ENCODE measurements at places on chromosomes 7 and 10. TPM values are rescaled to one million over a fixed set of nuclear protein-coding genes. Genes with fewer than 3 reads are reported as not detected.

The EPDR1 gene
- 16.6 TPM for total RNA-seq

The GRM8 gene
- total RNA-seq: 0.86 TPM

The BMI1 gene
- 41.7 TPM for total RNA-seq

The MSMB gene
- total RNA-seq: not detected

The SPDYE16 gene
- not detected for total RNA-seq

The SEMA3C gene
- total RNA-seq: 77.5 TPM

The ASAH2B gene
- 3.0 TPM for total RNA-seq

The LIPM gene
- total RNA-seq: not detected

The POT1 gene
- 27.5 TPM for total RNA-seq

The ADAM12 gene
- total RNA-seq: 45.6 TPM

The CNTNAP2 gene
- total RNA-seq: 1.4 TPM

The STAMBPL1 gene
- 4.5 TPM for total RNA-seq

DNA sequence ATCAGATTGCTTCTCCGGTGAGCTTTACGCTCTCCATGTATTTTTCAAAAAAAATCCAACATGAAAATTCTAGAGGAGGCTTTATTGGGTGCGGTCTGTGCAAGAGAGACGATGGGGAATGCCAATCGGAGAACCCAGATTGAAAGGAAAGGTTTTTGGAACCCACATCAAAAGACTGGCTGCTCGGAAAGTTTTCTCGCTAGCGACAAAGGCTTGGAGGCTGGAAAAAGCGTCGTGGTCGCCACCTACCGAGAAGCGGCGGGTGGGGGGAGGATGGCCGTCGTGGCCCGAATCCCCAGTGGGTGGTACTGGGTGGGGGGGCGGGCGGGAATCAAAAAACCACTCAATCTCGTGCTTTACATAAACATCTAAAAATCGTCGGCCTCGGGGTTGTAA lies 1.1 kb upstream of the GTF2I start:
- no peak for DNase-seq

DNA sequence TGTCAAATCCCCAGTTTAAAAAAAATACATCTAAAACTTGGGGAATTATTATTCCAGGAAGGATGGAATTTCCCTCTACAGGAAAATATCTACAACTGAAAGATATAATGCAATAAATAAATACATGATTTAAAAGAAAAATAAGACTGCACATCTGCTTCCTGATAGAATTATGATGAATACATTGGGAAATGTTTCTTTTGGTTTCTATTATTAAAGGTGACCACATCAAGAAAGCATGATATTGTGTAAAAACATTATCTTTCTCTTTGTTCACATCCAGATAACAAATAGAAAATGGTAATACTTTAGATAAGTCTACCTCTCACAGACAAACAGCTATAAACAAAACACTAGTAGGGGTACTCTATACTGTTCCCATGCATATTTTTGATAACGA lies 19.2 kb downstream of the SEMA3D start:
- DNase-seq: no peak

GRCh38 chr7:70782796-70783195 lies 349.1 kb upstream of the GALNT17 start:
- no peak for DNase-seq

DNA sequence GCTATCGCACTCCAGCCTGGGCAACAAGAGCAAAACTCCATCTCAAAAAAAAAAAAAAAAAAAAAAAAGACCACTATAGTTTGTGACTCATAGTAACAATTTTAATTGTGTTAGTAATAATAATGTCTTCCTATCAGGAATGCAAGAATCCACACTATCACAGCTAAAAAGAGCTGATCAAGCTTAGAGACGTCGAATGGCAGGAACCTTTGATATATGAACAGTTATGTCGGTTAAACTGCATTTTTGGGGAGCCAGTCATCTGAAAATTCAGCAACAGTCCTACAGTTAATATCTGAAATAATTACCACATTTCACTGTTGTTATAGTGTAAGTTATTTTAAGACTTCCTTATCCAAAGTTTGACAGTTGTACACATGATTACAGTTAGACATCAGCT lies 8.8 kb downstream of the PHYH start:
- no peak for DNase-seq

DNA sequence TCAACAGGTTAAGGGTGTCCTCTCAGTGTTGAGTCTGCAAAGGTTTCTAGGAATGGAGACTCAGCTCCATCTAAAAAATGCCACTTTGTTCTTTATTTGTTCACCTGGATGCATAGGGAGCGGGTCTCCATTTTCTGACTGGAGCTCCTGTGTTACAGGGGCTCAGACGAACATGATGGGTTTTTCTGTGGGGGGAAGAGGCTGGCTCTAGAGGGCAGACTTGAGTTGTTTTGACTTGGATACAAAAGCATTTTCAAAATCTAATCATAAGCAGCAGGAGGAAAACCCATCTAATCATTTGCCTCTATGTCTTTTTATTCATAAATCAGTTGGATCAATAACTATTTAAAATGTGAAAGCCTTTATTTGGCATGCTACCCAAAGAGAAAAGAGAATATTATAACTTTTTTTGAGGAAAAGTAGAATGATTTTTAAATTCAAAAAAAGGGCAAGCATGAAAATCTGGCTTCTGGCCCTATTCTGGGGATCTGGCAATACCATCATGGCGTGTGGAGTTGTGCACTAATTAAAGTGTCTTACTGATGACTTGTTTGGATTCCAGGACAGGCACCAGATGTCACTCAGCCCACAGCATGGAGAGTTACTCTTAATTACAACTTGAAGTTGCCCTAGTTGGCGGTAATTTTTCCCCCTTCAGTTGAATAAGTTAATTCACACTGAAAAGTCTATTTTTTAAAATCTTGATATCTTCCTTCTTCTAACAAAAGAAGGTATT lies 594.9 kb downstream of the REEP3 start:
- DNase-seq: no peak

GRCh38 chr10:77702166-77702565 lies 64.6 kb upstream of the KCNMA1 start:
- peak; percentile 30 for DNase-seq

DNA sequence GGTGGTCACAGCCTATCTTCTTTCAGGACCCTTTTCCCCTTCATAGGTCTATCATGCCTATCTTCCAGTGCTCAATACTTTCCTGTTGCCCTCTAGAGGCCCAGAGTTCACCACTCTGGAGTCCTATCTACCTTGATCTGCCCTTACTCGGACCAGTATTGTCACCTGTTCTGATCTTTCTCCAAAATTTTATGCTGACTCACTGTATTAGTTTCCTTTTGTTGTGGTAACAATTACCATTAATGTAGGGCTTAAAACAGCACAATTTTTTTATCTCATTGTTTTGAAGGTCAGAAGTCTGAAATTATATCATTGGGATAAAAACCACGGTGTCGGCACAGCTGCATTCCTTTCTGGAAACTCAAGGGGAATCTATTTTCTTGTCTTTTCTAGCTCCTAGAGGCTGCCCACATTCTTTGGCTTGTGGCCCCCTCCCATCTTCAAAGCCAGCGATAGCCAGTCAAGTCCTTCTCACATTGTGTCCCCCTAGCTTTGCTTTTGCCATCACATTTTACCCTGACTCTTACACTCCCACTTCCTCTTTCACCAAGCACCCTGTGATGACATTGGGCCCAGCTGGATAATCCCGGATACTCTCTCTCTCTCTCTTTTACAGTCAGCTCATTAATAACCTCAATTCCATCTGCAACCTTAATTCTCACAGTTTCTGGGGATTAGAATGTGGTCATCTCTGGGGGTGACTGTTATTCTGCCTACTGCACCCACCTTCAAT lies 54.6 kb downstream of the TFAM start:
- no peak for DNase-seq

- DNase-seq: no peak
Observed at GRCh38 chr7:158076215-158076614, 511.4 kb downstream of the PTPRN2 start.

GRCh38 chr10:14481752-14482151 lies 151.0 kb upstream of the FRMD4A start:
- DNase-seq: no peak

GRCh38 chr7:92051655-92052054 lies 82.6 kb downstream of the CYP51A1 start:
- DNase-seq: no peak

GRCh38 chr10:79402951-79403350 lies 42.5 kb downstream of the ZCCHC24 start:
- DNase-seq: no peak

DNA sequence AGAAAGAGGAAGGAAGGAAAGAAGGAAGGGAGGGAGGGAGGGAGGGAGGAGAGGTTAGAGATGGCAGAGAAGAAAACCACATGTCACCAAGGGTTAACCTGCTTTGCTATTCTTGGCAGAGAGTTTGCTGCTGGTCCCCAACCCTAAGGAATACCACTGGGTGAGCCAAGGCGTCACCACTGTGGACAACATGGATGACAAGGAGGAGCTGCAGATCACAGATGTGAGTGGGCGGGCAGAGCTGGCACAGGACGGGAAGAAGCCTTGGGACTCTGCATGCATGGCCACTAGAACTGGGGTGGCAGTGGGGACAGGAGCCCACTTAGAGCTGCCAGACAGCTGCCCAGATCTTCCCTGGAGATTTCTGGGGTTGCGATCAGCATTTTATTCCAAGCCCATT lies 17.2 kb upstream of the MYH16 start:
- no peak for DNase-seq

GRCh38 chr10:75176046-75176445 lies 34.5 kb upstream of the VDAC2 start:
- no peak for DNase-seq

DNA sequence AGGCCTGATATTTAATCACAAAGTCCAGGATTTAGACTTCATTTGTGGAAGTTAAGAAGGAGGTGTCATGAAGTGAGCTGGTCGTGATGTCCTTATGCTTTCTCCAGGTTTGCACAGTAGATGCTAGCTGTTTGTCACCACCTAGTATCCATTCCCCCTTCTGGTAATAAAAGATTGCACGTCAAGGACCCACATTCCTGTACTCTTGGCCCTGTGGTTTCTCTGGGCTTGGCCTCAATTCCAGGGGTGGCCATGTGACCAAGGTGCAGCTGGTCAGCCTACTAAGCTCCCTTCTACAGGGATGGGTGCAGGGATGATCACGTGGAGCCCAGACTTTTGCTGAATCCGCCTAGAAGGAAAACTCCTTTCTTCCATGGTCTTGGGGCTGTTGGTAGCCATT lies 16.5 kb downstream of the NPS start:
- DNase-seq: no peak

DNA sequence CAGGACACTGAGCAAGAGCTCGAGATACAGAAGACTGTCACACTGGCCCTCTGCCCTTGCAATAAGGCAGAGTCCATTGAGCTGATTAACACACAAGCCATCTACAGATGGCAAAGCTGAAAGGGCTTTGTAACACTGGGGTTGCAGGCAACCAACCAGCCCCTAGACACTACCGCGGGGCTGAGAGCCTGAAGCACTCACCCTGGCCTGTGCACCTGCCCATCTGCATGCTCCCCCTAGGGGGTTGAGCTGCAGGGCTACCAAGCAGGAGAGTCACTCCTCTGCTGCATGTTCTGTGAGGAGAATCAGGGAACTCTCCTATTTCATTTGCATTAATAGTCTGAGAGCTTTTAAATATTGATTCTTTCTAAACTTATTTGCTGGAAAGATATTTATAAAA lies 128.1 kb upstream of the VIPR2 start:
- no peak for DNase-seq

DNA sequence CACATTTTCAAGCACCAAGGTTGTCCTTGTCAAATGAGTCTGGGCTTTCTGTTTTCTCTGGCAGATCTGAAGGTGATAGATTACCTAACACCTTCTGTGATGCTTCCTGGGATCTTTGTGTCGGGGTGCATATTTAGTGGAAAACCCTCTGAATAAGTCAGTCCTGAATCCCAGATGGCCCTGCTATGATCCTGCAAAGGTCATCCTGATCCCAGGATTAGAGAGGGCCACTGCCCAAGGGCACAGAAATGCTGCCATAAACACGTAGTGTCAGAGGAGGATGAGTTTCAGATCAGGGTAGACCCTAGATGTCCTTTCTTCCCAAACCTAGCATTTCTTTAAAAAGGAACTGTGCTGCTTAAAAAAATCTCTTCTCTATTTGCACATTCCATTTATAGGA lies 19.0 kb downstream of the AGR2 start:
- no peak for DNase-seq
